ENCODE measurements at places on chromosomes 1 and 21.
A peak's percentile ranks its signal among the peaks of the same experiment; 100 is the strongest.

GRCh38 chr1:147624529-147624928 lies 45.8 kb downstream of the ACP6 start:
- DNase-seq, result no peak

- DNase-seq, result peak; percentile 39
These were observed 1.4 kb upstream of the TNFRSF14 start for GRCh38 chr1:2554621-2555387.

DNA sequence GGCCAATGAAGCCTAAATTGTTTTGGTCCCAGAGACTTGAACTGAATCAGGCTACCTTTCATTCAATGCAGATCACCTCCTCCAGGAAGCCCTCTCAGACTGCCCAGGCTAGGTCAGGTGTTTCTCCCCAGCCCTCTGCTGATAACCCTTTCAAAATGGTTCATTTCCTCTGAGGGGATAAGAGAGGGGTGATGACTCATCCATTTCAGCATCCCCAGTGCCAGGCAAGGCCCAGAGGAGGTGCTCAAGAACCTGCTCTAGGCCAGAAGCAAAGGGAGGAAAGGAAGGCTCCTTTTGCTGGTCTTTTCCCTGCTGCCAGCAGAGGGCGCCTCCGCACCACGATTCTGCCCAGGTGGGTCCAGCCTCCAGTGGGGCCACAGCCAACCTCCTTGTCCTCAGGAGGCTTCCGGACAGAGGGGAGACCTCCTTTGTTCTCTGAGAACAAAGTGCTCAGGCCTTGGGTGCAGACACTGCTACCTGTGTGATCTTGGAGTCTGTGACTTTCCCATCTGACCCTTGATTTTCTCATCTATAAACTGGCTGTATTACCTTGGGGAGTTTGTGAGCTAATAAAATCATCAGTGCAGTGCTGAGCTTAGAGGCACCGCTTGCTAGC lies 45.3 kb upstream of the ARHGEF10L start:
- peak; percentile 28 for DNase-seq

- no peak for DNase-seq
These were observed 267.0 kb downstream of the DNM3 start for GRCh38 chr1:172108161-172108893.

GRCh38 chr1:16727190-16728111 lies 12.9 kb upstream of the RNU1-4 start:
- DNase-seq, result peak; percentile 64

All from inflammatory macrophage treated with lipopolysaccharide for 1 hour (primary cell).